ENCODE measurements at places on chromosomes 7 and 10.

- DNase-seq: no peak
Observed at GRCh38 chr10:95729323-95730055, 26.5 kb upstream of the ENTPD1 start.

GRCh38 chr10:74824900-74825370 lies 1.5 kb upstream of the KAT6B start:
- no peak for DNase-seq

GRCh38 chr10:20954519-20954918 lies 57.4 kb upstream of the NEBL start:
- DNase-seq: no peak

DNA sequence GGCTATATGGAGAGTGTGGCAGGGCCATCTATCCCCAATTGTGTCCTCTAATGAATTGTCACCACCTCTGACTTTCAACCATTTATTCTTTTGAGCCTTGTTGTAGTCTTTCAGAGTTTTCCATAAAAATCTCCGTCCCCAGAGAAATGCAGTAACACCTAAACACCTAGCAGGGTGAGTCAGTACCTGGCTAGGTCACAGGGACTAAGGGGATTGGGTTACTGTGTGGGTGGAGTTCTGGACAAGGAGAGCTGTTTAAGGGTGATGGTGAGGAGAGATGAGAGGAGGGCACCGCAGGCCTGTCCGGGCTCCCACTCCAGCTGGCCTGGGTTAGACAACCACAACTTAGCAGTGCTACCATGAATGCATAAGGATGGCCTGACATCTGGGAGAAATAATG lies 186.2 kb upstream of the LYZL1 start:
- no peak for DNase-seq

DNA sequence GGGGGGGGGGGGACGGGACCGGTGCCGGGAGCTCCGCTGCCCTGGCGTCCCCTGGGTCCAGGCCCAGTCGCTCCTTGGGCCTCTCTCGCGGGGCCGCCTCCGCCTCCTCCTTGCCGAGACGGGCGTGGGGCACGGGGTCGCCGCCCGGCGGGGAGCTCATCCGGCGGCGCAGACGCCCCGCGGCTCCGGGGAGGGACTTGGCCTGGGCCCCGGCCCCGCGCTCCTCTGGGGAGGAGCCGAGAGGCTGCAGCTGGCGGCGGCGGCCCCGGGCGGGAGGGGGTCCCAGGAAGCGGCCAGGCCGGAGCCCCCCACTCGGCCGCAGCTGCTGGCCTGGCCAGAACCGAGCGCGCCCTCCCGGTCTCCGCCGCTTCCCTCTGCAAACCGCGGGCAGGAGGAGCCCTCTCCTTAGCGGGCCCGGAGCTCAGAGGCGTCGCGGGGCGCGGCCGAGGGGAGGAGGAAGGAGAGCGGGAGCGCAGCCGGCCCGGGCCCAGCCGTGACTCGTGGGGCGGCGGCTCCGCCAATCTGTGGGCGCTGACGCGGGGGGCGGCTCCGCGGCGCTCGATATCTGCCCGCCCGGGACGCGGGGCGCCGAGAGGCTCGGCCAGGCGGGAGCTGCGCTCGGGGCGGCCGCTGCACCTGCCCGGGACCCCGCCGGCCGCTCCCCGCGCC lies at the start of gene FAM20C:
TSS of gene FAM20C (plus strand) at position 591 of the 669 bp plus-strand sequence. CDS start 629 bp downstream, outside the sequence.
- DNase-seq: peak; percentile 85

DNA sequence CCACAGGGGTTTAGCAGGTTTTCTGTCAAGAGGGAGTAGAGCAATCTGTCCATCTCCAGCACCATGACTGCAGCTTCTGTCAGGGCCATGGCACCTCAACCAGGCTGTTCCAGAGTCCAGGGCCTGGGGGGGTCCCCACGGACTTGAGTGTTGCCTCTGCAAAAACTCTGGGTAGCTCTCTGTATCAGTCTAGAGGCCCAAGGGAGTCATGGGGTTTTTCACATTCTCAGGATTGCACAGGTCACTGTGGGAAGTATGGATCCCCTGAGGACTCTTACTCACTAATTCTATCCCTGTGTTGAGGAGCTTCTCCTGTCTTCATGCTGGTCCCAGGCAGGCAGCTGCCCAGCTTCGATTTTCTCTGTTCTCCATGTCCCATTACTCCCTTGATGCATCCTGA lies 60.5 kb downstream of the RNF133 start:
- DNase-seq: no peak

DNA sequence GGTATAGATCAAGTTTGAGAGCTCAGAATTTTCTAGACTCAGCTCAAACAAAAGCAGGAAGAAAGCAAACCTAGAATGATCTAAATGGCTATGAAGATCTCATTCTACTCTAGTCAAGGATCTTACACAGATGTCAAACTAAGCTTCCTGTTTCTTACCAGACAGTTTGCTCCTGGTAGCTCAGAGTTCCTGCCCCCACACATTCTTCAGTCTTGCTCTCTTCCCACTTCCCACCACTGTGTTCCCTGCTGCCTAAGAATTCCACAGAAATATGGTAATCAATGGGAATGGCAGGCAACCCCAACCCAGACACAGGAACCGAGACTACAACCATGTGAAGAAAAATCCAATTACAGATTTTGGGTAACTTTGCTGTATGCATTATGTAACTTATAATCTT lies 133.4 kb upstream of the PTN start:
- DNase-seq: no peak

DNA sequence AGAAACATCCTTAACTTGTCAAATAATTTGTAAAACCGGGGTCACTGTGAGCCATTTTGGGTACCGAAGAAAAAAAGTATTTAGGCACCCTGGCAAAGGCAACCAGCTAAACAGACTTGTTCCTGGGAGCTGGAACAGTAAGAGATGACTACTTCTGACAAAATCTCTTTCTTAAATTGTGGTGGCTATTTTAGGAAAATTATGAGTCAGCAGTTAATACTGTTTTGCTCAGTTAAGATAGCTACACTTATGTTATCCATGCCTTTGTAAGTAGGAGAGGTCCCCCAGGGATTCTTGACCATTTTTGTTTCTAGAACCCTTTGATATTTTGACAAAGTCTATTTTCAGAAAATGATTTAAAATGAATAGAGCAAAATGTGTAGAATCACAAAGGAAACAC lies 68.7 kb downstream of the TAX1BP1 start:
- DNase-seq: no peak

GRCh38 chr7:91228927-91229558 lies 35.2 kb upstream of the FZD1 start:
- no peak for DNase-seq

- DNase-seq: no peak
Observed at GRCh38 chr7:152465119-152465387, 29.2 kb upstream of the KMT2C start.

- DNase-seq: no peak
Observed at GRCh38 chr7:27316311-27316710, 73.7 kb downstream of the EVX1 start.

DNA sequence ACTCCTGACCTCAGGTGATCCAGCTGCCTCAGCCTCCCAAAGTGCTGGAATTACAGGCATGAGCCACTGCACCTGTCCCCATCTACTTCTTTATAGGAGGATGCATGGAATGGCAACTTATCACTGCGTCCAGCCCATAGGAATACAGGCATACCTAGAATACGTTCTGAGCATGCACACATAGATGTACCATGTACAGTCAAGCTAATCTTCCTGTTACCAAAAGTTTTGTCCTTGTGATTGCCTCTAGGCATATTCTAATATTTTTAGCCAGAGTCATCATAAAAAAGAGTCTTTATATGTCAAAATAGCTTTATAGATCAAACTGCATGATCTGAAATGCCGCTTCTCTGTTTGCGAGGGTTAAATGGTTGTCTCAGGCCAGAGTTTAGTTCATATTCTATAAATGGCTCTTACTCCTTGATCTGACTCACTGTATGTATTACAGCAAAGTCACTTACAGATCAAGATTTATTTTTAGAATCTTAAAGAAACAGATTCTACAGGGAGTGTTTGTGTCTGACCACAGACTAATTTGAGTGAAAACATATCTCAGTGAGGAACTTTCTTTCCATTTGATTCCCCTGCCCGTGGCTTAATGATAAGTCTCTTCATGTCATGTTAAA lies 210.9 kb downstream of the CREB5 start:
- no peak for DNase-seq

DNA sequence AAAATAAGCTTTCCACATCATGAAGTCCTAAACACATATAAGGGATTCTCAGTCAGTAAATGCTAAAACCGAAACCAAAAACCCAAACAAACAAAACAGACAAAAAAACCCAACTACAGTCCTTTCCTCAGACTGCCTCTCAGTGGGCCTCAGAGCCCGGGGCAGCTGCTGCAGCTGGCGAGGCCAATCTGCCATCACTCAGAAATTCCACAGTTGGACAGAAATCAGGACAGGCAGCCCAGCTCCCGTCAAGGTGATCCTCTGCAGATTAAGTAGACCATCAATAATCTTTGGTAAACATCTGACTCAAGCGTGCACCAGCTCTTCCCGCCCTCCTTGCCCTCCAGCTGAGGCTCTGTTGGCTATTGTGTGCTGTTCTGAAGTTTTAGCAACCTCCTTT lies 142.2 kb downstream of the ATXN7L1 start:
- DNase-seq: no peak

DNA sequence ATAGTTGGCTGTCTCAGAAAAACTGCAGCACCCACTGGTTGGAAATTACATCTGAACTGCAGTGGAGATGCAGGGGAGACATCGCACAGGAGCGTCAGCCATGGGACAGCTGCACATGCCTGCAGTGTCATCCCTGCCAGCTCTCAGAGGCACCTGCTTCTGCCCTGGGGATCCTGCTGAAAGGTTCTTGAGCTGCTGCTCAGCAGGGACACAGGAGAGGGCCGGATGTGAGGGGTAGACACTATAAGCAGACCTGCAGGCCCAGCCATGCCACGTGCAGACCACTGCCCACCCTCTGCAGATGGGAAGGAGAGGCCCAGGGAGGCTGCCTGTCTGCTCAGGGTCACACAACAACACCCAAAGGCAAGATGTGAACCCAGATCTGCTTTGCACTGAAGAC lies 601.4 kb downstream of the DNAJB6 start:
- DNase-seq: no peak

DNA sequence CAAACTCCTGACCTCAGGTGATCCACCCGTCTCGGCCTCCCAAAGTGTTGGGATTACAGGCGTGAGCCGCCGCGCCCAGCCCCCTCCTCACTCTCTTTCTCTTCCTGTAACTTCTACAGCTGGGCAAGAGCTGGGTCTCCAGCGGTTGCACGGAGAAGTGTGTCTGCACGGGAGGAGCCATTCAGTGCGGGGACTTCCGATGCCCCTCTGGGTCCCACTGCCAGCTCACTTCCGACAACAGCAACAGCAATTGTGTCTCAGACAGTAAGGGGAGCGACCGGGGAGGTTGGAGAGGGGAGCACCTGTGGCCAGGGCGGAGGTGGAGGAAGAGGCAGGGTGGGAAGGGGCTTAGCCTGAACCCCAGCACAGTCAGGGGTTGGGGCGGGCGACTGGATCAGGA lies 41.4 kb downstream of the EPHB4 start:
- DNase-seq: no peak

DNA sequence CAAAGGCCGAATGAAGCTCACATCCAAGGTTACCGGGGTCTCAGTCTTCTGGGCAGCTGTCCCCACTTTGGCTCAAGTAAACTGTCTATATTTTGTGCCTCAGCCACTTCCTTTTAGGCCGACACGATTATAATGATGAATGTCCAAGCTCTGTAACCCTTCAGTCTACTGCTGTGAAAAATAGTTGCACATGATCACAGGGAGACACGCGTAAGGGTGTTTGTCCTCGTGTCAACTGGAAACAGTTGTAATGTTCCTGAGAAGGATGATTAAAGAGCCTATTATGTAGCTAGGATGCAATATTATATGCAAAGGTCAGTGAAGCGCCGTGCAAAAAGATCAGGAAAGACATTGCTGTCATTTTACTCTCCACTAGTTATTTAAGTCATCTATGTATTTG lies 559.9 kb downstream of the SDK1 start:
- no peak for DNase-seq

DNA sequence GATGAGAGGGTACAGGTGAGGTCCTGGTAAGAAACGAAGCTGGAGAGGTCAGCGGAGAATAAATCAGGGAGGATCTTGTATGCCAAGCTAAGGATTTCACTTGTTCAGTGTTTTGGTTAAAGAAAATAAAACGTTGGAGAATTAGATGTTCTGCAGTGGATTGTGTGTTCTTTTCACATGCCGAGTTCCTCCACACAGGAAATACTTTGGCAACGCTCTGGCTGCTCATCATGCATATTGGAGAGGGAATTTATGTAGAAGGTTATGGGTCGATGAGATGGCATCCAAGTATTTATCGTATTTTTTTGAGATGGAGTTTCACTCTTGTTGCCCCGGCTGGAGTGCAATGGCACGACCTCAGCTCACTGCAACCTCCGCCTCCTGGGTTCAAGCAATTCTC lies 11.0 kb downstream of the RPS24 start:
- no peak for DNase-seq

- no peak for DNase-seq
Observed at GRCh38 chr7:1086588-1087464, 1.1 kb upstream of the GPER1 start.

DNA sequence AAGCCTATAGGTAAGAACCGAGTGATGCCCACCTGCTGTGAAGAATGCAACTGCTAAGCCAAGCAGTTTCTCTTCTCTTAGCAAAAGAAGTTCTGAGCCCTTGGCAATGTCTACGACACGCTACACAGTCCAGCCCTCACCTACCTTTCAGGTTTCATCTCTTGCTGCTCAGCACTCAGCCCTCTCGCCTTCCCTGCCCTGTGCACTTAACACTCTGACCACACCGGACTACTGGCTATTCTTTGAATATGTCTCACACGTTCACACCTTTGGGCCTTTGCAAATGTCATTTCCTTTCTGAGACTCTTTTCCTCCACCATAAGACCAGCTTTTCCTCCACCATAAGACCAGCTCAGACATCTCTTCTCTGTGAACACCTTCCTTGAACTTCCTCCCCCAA lies 67.0 kb upstream of the ITGB1 start:
- DNase-seq: no peak
